ENCODE measurements at places on chromosomes 2 and 18.
A peak's percentile ranks its signal among the peaks of the same experiment; 100 is the strongest.

GRCh38 chr2:30162806-30163205 is 16.0 kb downstream of the YPEL5 start:
- DNase-seq: no peak

DNA sequence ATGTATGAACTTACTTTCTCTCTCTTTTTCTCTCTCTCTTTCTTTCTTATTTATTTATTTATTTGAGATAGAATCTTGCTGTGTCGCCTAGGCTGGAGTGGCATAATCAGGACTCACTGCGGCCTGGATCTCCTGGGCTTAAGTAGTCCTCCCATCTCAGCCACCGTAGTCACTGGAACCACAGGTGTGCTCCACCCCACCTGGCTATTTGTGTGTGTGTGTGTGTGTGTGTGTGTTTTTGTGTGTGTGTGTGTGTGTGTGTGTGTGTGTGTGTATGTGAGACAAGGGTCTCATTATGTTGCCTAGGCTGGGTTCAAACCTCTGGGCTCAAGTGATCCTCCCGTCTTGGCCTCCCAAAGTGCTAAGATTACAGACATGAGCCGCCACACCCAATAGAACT is 64.3 kb downstream of the KIAA1328 start:
- no peak for DNase-seq

DNA sequence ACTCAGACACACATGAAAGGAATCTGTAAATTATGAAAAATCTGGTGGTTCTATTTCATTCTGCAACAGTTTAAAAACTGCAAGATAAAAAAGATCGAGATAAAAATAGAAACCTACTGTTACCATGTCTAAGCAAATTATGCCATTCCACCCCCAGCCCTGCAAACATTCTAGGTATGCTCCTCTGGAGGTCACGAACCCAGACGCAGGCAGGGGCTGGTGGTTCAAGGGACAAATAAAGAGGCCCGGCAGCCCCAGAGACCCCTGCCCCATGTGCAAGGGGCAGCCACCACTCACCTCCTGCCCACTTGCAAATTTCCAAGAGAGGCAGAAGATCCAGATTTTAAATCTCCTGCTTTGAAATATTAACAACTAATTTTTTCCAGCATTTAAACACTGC is 210.5 kb downstream of the ANAPC1 start:
- no peak for DNase-seq

DNA sequence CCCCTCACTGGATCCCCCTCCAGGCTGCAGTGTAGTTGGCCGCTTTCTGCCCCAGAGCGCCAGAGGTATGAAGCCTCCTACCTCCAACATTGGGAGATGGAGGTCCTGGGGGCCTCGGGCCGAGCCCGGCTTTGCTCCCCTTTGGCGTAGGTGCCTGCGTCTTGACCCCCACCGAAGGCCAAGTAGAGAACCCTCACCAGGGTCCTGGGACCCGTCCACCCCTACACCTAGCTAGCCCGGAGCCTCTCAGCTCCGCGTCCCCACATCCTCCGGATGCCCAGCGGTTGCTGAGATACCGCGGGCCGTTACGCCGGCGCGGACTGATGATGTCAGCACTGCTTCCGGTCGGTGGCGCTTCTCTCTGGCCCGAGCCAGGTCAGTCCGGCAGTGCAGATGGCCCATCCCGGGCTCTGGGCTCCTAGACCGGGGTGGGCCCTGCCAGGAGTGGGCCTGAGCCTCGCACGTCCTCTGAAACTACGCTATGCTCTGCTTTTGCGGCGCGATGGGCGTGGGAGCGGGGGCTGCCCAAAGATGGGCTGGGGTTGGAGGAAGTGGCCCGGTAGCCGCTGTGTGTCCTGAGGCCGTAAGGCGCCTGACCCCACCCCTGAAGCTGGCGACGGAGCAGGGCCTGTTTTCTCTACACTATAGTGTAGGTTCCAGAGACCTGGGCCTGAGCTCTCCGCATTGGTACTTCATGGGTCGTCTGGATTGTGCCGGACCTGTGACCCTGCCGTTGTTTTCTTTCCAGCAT is at the start of the genes GLB1L and STK16:
GLB1L (minus strand) TSS at position 297 of the 751 bp plus-strand sequence. CDS start 1,871 bp downstream, outside the sequence.
STK16 (plus strand) TSS at position 332 of the 751 bp plus-strand sequence. CDS start 521 bp downstream, outside the sequence.
- DNase-seq: peak; percentile 93

GRCh38 chr2:118031566-118031965 is 17.7 kb upstream of the CCDC93 start:
- DNase-seq: no peak

- no peak for DNase-seq
Measured at GRCh38 chr2:161044921-161045320, 115.3 kb upstream of the TANK start.

DNA sequence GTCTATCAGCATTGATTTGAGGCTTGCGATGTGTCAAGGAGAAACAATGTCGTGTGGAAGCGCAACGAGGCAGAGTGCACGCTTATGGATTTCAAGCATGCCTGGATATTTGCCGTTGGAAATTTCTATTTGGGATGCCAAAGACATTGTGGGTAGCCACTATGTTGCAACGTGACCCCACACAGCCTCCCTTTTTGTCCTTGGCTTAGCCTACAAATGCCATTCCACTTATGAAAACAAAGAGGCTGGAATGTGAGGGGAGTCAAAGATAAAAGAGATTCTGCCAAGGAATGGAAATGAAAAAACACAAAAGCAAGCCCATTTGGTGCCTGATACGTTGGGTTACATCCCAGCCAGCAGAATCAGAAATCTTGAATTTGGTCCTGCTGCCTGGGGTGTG is 721.2 kb downstream of the GALR1 start:
- no peak for DNase-seq
